AG09319 (cell line): ENCODE measurements at places on chromosomes 13 and 19.

DNA sequence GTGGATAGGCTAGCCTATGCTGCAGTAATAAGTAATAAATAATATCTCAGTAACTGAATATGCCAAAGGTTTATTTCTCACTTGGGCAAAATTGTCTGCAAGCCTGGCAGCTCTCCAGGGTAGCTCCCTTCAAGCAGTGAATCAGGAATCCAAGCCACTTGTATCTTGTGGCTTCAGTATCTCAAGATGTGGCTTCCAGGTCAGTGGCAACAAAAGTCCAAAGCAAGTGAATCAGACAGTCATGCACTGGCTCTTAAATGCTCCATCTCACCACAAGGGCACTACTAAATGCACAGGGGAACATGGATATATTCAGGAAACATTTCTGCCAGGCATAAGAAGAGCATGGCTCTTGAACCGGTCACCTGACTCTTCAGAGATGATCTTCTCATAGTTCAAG lies 126.3 kb downstream of the KCTD12 start:
- DNase-seq, result no peak

DNA sequence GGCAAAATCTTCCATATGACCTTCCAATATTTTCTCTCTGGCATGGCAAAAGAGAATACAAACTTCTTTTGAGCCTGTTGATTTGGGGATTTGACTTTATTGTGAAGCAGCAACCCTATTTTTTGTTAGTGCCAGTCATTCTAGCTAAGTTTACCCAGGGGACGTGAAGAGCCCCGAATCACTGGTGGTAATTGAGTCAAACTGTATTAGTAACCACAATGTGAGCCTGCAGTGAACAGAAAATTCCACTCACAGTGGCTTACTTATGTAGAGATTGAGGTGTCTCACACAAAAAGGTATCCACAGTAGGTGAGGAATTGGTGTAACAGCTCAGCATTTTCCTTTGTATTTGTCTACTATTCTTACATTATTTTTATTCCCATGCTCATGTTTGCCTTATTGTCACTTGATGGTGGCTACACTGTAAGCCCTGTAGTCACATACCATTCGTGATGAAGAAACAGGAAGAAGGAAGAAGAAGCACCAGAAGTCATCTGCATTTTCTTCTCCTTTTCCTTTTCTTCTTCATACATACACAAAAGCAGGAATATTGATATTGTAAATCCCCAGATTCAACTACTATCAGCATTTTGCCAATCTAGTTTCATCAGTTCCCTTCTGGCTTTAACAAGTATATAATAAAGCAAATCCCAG lies 33.3 kb upstream of the MYCBP2 start:
- no peak for DNase-seq

DNA sequence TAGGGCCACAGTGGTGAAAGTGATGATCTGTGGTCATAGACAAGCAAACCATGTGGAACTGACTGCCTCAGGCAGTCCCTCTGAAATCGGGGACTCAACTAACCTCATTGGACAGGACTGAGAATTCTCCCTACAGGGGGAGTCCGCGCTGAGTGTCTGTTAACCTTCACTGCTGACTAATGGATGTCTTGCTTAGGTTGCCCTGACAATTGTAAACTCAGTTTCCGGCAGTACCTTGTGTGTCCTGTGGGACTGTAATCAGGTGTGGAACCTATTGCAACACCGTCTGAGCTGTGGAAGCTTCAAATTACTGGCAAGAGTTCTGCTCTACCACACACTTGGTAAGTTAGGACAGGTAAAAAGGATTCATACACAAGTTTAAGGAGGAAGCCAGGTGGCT lies 21.8 kb downstream of the ZNF77 start:
- DNase-seq, result no peak

DNA sequence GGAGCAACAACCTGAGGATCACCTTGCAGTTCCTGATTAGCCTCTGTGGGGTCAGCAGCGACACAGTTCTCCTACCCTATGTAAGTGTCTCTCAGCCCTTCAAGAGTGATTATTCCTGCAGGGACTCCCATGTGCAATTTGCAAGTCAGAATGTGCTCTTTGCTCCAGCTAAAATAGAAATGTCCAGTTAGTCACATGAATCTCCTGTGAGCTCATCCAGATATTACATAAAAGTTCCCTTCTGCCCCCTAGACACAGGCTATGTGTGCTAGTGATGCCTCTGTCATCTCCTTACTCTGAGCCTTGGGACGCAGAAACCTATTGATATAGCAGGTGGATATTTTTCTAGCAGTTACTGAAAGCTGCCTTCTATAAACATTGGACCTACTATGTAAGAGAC lies 105.5 kb downstream of the ZAR1L start:
- no peak for DNase-seq

- DNase-seq, result no peak
Observed at GRCh38 chr13:27853861-27854260, 61.6 kb downstream of the GSX1 start.

- DNase-seq, result no peak
Observed at GRCh38 chr19:51565583-51565982, 5.5 kb upstream of the ZNF175 start.

- DNase-seq, result no peak
Observed at GRCh38 chr19:18160493-18160970, 7.6 kb downstream of the PIK3R2 start.

DNA sequence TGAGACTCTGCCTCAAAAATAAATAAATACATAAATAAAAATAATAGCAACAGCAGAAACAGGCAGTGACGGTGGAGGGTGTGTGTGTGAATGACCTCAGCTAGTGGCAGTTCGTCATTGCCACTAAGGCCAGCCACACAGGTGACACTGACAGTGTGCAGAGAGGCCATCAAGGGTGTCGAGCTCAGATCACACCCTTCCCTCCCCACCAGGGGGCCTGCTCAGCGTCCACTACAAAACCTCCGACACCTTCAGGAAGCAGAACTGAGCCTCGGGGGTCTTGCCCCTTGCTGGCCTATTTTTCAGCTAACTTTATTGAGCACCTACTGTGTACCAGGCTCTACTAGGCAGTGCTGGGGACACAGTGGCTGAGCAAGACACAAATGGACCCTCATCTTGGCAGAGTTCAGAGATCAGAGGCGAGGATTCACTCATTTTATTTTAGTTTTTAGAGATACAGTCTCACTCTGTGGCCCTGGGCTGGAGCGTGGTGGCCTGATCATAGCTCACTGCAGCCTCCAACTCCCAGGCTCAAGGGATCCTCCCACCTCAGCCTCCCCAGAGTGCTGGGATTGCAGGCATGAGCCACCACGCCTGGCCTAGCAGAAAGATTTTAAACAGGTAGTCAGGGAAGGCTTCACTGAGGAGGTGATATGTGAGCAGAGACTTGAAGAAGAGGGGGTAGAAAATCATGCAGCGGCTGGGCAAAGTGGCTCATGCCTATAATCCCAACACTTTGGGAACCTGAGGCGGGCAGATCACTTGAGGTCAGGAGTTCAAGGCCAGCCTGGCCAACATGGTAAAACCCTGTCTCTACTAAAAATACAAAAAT lies 30.3 kb upstream of the SEMA6B start:
- DNase-seq, result no peak

DNA sequence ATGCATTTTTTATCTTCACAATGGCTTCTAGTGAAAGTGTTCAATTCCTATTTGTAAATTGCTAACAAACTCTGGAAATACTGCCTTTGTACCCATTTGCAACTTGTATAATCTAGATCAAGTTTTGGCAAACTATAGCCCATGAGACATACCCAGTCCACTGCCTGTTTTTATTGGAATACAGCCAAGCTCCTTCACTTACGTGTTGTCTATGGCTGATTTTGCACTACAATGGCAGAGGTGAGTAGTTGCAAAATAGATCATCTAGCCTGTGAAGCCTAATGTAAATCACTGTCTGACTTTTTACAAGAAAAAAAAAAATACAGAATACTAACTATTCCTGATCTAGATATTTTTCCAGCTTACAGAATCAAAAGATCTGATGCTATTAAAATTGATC lies 37.1 kb downstream of the DZIP1 start:
- DNase-seq, result no peak

DNA sequence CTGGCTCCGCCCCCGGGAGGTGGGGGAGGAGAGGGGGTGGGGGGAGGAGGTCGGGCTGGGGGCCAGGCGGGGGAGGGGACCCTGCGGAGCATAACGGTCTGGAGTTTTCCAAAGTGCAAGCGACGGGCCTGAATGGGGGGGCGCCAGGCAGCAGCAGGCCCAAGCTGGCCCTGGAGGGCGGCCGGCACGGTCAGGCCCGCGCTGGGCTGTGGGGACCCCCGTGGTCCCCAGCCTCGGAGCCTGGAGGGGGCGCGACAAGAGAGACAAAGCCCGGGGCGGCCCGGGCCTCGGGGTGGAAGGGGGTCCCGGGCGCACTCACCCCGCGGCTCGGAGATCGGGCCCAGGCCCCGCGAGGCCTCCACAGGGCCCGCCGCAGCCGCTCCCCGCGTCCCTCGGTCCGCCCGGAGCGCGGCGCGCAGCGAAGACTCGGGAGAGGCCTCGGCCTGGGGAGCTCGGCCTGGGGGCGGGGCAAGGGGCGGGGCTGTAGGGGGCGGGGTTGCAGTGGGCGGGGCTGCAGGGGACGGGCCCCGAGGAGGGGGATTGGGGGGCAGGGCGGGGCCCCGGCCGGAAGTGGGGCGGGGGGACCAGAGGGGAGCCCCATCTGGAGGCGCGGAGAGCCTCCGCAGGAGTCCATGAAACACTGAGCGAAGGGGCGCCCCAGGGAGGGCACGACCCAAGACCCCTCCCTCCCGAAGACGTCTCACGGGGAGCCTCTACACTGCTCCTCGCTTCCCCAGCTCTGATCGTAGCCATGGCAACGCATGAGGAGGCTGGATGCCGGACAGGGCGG lies 47.6 kb downstream of the PTPRS start:
- DNase-seq, result peak; percentile 68

DNA sequence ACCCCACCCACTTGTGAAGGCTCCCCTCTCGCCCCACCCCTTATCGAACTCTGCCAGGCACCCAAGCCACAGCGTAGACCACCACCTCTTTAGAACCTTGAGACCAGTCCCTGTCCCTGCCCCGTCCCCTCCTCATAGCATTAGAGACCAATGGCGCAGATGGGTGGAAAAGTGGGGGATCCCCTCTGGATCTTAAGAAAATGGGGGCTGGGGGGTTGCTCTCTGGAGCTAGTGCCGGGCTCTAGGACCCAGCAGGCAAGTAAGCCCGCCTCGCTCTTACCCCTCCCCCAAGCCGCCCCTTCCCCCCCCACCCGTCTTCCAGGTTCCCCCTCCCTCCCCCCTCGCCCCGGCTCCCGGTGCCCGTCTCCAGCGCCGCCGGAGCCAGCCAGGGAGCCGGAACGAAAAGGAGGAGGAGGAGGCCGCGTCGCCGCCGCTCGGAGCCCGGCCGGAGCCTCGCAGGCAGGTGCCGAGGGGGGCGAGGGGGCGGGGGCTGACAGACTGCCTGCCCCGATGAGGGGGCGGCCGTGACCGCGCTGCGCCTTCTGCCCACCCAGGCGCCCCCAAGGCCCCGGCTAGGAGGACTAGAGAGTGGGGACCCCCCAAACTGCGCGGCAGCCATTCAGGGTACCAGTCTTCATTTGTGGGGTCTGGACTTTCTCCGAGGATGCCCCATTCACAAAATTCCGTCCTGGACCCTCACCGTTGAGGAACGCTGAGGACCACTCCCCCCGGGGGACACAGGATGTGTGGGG lies at the start of gene SPRED3:
SPRED3 (plus strand) TSS at position 349 of the 752 bp plus-strand sequence. CDS start 1,606 bp downstream, outside the sequence.
- DNase-seq, result no peak

DNA sequence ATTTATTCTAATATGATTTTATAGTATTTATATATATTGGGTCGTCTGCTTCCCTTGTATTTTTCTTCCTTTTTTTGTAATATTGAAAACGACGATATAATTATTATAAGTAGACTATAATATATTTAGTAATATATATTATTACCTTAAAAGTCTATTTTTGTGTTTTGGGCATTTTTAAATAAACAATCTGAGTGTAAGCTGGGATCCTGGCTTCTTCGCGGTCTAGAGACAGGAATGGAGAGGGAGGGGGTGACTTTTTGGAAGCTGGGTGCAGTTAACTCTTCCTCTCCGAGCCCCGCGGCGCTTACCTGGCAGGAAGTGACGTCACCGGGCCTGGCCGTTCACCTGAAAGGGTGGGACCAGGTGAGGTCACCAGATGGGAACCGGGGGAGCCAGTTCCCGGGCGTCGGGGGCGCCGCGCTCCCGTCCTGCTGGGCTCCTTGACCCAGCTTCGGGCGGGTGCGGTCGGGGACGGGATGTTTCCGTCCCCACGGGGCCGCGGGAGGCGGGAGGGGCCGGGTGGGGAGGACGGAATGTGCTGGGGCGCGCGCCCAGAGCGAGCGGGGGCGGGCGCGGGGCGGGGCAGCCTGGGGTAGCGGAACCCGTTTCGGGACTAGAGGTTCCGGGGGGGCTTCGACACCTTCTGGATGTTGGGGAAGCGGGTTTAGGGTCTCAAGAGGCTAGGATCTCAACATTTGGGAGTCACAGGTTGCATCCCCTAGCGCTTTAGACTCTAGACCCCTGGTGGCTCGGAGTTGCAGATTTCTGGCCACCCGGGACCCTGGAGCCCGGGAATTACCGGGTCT lies 2.8 kb downstream of the ZFP36 start:
- no peak for DNase-seq

GRCh38 chr13:37747071-37747612 lies 122.4 kb downstream of the TRPC4 start:
- DNase-seq, result peak; percentile 7

DNA sequence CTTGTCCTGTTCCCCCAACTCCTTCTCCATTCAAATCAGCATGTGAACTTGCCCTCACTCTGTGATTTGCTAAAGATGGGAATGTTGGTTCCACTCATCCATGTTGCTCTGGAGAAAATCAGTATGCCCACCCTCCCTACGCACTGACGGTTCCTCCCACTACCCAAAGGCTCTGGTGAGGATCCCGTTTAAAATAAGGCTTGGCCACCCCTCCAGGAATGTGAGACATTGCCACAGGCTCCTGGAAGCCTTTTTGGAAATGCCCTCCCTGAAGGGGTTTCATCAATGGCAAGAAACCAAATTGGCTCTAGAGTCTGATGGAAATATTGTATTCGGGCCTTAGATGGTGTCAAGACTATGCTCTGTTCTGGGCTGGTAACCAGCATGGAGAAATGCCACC lies 187.3 kb downstream of the USP12 start:
- DNase-seq, result no peak

DNA sequence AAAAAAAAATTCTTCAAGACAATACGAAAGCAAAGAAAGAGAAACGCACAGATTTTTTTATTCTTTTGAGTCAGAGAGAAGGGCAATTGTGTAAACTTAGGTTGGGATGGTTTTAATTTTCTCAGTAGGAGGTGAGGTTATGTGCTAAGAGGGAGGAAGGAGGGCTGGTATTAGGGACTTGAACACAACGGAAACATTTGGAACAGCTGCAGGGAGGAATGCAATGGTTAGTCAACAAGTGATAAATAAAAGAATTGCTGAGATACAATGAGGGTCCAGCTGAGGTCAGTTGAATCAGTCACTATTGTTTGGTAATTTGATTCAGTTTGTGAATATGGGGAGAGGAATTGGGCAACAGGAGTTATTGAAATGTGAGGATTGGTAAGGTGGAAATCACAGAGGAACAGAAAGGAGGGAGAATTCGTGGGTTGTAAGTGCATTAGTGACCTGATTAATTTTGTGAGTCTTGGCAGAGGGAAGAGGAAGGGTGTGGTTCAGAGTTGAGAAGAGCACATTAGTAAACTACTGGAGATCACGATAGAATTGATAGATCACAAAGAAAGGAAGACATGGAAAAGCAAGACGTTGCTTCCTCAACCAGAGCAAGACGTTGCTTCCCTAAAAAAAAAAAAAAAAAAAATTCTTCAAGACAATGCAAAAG lies 499.5 kb upstream of the SPRY2 start:
- no peak for DNase-seq
